ENCODE measurements at places on chromosomes 13 and 19.

DNA sequence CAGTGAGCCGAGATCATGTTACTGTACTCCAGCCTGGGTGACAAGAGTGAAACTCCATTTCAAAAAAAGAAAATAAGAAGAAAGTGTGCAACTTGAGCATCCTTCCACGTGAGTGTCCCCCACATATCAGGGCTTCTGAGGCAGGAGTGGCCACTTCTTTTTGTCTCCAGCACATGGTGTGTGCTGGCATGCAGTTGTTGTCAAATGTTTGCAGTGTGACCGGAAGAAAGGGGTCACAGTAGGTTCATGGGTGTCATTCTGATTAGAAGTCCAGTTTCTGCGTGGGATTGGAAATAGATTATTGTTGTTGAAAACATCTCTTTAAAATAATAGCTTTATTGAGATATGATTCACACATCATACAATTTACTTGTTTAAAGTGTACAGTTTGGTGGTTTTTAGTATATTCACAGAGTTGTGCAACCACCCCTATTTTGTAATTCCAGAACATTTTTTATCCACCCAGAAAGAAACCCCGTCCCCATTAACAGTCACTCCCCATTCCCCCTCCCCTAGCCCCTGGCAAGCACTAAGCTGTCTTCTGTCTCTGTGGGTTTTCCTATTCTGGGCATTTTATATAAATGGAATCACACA lies 2.2 kb downstream of the CRTC1 start:
- no peaks in the 10 kb centered on the region for H3K27me3 ChIP-seq
- H3K27ac ChIP-seq = no peak overlapping the region
- H3K4me1 ChIP-seq = peaks cover 4% of the 10 kb centered on the region
- no peaks in the 10 kb centered on the region for H3K36me3 ChIP-seq

- no peaks in the 10 kb centered on the region for H3K27me3 ChIP-seq
- H3K4me3 ChIP-seq = no peak overlapping the region
- H3K27ac ChIP-seq = no peak overlapping the region
Measured at GRCh38 chr19:6047741-6048251, 62.5 kb downstream of the RFX2 start.

DNA sequence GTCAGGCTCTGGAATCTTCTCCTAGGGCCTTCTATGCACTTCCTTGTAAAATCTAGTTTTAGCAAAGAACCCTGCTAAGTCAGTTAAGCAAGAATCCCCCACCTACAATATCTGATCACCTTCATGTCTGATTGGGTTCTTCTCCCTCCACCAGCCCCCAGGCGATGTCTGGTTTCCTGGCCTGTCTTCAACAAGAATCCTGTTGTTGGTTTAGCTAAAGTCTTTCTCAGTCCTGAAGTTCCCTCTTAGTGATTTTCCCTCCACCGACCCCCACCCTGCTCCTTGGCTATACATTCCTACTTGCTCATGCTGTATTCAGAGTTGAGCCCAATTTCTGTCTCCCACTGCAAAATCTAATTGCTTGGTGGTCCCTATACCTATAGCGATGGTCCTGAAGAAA lies 35.2 kb upstream of the SLC46A3 start:
- DNase-seq = no peak
- H3K4me3 ChIP-seq = no peak overlapping the region
- no peak overlapping the region for H3K27ac ChIP-seq

DNA sequence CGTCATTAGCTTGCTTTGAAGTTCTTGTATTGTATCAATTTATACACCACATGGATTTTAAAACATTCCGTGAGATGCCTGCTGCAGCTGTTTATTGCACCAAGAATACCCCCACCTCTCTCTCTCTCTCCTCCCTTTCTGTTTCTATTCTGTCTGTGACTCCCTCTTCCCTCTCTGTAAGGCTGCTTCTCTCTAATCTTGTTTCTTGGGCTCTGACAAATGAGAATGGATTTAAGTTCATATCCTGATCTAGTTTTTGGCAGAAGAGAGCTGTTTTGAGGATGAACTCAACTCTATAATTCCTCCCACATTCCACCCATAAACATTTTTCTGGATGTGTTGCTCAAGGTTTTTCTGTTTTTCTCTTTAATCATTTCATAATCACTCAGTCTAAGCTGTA lies 144.3 kb upstream of the FRY start:
- H3K4me3 ChIP-seq = no peak overlapping the region
- no peaks in the 10 kb centered on the region for H3K36me3 ChIP-seq
- no peak for DNase-seq
- peaks cover 2% of the 10 kb centered on the region for H3K4me1 ChIP-seq
- no peaks in the 10 kb centered on the region for H3K27me3 ChIP-seq

DNA sequence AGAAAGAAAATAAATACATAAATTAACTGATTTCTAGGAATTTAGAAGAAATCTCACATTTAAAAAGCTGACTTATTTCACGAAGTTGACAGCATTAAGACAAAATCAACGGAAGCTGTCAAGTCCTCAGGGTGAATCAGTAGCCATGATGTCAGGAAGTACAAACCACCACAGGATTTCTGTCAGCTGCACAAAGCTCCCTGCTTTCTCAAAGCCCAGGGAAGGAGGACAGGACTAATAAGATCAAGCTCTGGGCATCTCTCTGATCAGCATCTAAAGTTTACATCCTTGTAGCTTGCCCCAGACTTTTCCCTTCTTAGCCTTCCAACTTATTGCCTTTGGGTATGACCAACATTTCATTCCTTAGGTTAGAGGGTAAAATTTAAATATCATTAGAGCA lies 9.4 kb downstream of the DCT start:
- no peak for DNase-seq
- no peak overlapping the region for H3K4me3 ChIP-seq
- no peak overlapping the region for H3K27ac ChIP-seq
- no peaks in the 10 kb centered on the region for H3K27me3 ChIP-seq

- peak overlapping the region; percentile 72 for H3K4me3 ChIP-seq
- peaks cover 3% of the 10 kb centered on the region for H3K27me3 ChIP-seq
- DNase-seq = no peak
- H3K36me3 ChIP-seq = no peaks in the 10 kb centered on the region
Measured at GRCh38 chr19:6475321-6476108, 6.1 kb downstream of the DENND1C start.

- no peak overlapping the region for H3K27ac ChIP-seq
- peaks cover 2% of the 10 kb centered on the region for H3K4me1 ChIP-seq
- H3K36me3 ChIP-seq = peaks cover 62% of the 10 kb centered on the region
Measured at GRCh38 chr13:100528820-100529219, 59.8 kb downstream of the GGACT start.

- no peaks in the 10 kb centered on the region for H3K4me1 ChIP-seq
- no peak for DNase-seq
- no peak overlapping the region for H3K27ac ChIP-seq
- no peaks in the 10 kb centered on the region for H3K27me3 ChIP-seq
- H3K36me3 ChIP-seq = no peaks in the 10 kb centered on the region
- no peak overlapping the region for H3K4me3 ChIP-seq
Measured at GRCh38 chr13:109642358-109642757, 144.0 kb downstream of the IRS2 start.

- peaks cover 25% of the 10 kb centered on the region for H3K4me1 ChIP-seq
- H3K27me3 ChIP-seq = no peaks in the 10 kb centered on the region
- H3K4me3 ChIP-seq = peak within 1 kb of the TSS; percentile 67
Measured at GRCh38 chr19:12666265-12667048, at the start of the genes MAN2B1 and WDR83. TSS of gene MAN2B1 (minus strand) at chr19:12666742. CDS start at chr19:12666701, 41 bp downstream. TSS of gene WDR83 (plus strand) at chr19:12666807. CDS start at chr19:12669791, 2,984 bp downstream.

DNA sequence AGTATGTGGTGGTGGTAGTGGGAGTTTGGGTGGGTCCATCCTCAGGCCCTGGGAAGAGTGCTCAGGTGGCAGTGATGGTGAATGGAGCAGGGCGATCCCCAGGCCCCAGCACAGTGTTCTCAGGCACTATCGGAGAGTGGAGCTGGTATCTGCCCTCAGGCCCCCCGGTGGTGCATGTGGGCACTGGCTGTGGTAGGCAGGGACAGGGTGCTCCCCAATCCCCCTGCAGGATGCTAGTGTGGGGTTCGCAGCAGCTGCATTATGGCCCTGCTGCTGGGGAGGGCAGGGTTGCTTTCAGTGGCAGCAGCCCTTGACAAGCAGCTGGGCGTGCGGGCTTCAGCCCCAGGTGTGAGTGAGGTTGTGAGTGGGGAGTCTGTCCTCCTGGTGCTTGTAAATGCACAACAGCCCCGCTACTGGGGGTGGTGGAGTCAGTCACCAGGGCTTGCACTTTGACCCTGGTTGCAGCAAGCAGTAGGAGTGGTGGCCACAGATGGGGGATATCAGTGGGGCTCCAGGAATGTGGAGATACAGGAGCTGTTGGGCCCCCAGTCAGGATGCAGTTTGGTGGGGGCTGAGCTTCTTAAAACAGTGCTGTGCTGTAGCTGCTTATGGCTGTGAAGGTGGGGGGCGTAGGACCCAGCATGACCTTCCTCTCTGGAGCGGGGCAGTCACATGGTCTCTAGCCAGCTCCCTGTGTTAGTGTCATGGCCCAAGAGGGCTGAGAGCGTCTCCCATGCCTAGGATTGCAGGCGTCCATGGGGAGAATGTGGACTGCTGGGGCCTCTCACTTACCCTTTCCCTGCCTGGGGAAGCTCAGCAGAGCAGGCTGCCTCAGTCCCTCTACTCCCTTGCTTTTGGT lies 38.7 kb upstream of the ARHGEF7 start:
- H3K4me1 ChIP-seq = peaks cover 4% of the 10 kb centered on the region
- H3K36me3 ChIP-seq = no peaks in the 10 kb centered on the region
- no peak for DNase-seq
- H3K4me3 ChIP-seq = no peak overlapping the region
- H3K27ac ChIP-seq = no peak overlapping the region

DNA sequence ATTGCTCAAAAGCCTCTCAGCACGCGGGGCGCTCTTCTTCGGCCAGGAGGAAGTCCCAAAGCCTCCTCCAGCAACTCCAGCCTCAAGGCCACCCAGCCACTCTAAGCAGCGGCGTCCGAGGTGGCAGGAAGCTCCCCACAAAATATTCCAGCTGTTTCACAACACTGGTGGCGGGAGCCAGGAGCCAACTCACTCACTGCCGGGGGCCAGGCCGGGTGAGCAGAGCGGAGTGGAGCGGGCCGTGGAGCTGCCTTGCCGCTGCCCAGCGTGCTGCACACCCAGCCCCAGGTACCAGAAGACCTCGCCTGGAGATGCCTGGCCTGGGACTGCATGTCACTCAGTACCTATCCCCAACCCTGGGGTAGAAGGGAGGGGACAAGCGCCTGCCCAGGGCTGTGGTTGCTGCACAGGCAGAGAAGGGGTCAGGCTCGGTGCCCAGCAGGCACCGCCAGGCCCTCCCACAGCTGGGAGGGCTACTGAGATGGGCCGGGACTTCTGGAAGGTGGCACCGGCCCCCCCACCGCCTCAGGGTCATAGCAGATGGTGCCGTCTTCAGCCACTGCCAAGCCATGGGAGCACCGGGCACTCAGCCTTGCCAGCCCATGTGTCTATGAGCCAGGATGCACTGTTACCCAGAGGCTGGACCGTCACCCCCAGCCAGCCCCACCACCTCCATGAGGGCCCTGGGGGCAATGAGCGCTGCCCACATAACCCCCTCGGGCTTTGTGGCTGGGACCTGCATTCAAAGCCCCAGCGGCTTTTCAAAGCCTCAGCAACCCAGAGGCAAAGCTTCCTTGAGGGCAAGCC lies 59.2 kb downstream of the MLLT1 start:
- peaks cover 27% of the 10 kb centered on the region for H3K4me1 ChIP-seq
- no peak overlapping the region for H3K4me3 ChIP-seq
- no peaks in the 10 kb centered on the region for H3K27me3 ChIP-seq
- H3K27ac ChIP-seq = no peak overlapping the region
- H3K36me3 ChIP-seq = peaks cover 18% of the 10 kb centered on the region
- DNase-seq = no peak

DNA sequence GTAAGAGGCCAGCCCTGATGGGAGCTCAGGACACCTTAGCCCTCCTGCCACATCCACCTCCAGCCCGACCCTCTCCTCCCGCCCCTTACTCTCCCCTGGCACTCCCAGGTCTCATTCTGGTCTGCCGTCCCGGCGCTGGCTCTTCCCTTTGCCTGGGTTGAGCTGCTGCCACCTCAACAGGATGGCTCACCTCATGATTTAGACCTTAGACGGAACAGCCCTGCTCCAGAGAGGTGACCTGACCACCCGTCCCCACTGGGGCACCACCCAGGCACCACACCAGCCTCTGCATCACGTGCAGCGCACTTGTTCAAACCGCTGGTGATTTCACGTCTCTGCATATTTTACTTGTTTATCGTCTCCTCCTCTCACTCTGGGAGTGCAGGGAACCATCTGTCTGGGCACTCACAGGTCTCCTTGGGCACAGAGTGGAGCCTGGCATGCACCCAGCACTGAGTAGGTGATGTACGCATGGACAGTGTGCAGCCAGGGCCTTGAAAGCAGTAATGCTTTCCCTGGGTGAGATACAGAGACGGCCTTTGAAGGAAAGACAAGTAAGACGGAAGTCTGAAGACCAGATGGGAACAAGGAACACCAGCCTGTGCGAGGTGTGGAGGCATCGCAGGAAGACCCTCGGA lies 183.1 kb downstream of the KATNAL1 start:
- H3K4me3 ChIP-seq = no peak overlapping the region
- no peak for DNase-seq
- no peaks in the 10 kb centered on the region for H3K36me3 ChIP-seq
- H3K4me1 ChIP-seq = no peaks in the 10 kb centered on the region
- H3K27ac ChIP-seq = no peak overlapping the region

- no peak overlapping the region for H3K4me3 ChIP-seq
- H3K27me3 ChIP-seq = no peaks in the 10 kb centered on the region
- H3K4me1 ChIP-seq = peaks cover 16% of the 10 kb centered on the region
- no peak for DNase-seq
- H3K36me3 ChIP-seq = no peaks in the 10 kb centered on the region
- H3K27ac ChIP-seq = no peak overlapping the region
Measured at GRCh38 chr13:59477011-59477410, 686.7 kb downstream of the DIAPH3 start.

GRCh38 chr19:33557196-33557595 lies 35.6 kb upstream of the PEPD start:
- no peak for DNase-seq
- no peaks in the 10 kb centered on the region for H3K36me3 ChIP-seq
- H3K27me3 ChIP-seq = no peaks in the 10 kb centered on the region
- H3K4me3 ChIP-seq = no peak overlapping the region

GRCh38 chr19:18765224-18765623 lies 25.9 kb downstream of the COMP start:
- no peaks in the 10 kb centered on the region for H3K36me3 ChIP-seq
- no peak overlapping the region for H3K27ac ChIP-seq
- no peak overlapping the region for H3K4me3 ChIP-seq
- no peaks in the 10 kb centered on the region for H3K27me3 ChIP-seq
- H3K4me1 ChIP-seq = no peaks in the 10 kb centered on the region

DNA sequence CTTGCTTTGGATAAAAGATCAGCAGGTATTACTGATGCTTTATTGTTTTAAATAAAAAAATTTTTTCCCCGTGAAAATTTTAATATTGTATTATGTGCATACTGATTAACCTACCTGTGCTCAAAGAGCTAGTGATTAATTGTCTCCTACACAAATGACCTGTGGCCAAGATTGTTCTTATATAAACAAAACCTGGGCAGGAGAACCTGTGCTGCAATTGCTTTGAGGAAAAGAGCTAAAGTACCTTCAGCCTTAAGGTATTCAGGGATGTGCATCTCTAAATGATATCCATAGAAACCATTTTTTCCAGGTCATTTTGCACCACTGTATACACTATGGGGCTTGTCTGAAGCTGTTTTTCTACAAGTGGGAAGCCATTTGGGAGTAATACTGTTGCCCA lies 1.2 kb downstream of the FRY start:
- H3K36me3 ChIP-seq = no peaks in the 10 kb centered on the region
- no peak overlapping the region for H3K27ac ChIP-seq
- no peak for DNase-seq

- no peaks in the 10 kb centered on the region for H3K27me3 ChIP-seq
- no peak for DNase-seq
- no peak overlapping the region for H3K4me3 ChIP-seq
- no peak overlapping the region for H3K27ac ChIP-seq
- H3K4me1 ChIP-seq = peaks cover 17% of the 10 kb centered on the region
Measured at GRCh38 chr13:99800011-99800410, 171.6 kb downstream of the ZIC5 start.

GRCh38 chr19:39471756-39472536 lies 8.7 kb upstream of the TIMM50 start:
- peaks cover 79% of the 10 kb centered on the region for H3K36me3 ChIP-seq
- H3K4me3 ChIP-seq = no peak overlapping the region
- DNase-seq = no peak
